ENCODE measurements at places on chromosomes 11 and 22.

DNA sequence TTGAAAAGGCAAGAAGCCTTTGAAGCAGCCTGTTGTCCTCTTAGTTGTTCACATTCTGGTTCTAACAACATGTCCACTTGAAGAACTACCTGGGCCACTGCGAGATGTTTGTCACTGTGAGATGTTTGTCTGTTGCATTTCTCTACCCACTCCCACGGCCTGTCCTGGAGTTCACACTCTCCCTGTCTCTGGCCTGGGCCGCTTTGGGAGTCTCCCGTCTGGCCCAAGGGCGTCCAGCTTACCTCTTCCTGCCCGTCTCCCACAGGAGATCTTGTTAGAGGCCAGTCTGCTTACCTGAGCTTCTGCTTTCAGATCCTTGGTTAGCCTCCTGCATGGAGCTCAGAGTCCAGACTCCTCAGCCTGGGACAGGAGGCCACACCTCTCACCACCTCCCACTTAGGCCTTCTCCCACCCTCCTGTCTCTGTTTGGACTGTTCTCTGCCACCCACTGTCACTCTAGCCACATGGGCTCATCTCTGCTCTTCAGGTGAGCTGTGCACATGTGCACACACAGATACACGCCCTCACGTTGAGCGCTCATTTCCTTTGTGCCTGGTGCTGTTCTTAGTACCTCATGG is 66.0 kb downstream of the TBC1D22A start:
- DNase-seq: no peak

DNA sequence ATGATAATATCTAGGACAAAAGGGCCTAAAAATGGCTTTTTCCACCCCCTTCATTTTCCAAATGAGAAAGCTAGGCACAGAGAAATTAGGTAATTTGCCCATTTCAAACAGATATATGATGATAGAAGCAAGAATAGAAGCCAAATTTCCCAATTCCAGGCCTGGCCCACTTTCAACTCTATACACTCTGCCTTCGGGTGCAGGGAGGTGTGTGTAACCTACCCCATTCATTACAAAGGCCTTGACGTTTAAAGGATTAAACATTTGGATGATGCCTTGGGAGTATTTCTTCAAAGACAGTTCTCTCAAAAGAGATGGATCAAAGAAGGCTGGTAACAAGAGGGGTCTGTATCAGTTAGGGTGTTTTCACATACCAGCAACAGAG is 134.1 kb downstream of the CCDC34 start:
- DNase-seq: no peak

DNA sequence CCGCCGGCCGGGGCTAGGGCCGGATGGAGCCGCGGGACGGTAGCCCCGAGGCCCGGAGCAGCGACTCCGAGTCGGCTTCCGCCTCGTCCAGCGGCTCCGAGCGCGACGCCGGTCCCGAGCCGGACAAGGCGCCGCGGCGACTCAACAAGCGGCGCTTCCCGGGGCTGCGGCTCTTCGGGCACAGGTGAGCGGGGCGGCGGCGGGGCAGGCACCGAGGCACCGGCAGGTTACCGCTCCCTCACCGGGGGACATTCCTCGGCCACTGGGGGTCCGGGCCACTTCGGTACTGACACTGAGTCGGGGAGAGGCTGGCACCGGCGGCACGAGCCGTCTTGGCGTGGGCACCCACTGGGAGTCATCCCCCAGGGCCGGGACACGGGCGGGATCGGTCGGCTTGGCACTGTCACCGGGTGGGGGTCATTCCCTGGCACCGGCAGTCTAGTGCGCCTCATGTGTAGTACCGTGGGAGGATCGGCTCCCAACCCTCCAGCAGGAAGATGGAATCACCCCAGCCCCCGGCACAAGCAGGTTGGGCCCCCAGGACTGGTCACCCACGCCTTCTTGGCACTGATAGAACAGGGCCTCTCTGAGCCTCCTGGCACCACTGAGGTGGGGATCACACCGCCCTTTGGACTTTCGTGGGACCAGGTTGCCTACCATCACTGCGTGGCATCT is 511 bp downstream of the DGKZ start:
- DNase-seq: no peak

GRCh38 chr11:117932426-117932825 is 3.2 kb upstream of the TMPRSS13 start:
- DNase-seq: no peak

DNA sequence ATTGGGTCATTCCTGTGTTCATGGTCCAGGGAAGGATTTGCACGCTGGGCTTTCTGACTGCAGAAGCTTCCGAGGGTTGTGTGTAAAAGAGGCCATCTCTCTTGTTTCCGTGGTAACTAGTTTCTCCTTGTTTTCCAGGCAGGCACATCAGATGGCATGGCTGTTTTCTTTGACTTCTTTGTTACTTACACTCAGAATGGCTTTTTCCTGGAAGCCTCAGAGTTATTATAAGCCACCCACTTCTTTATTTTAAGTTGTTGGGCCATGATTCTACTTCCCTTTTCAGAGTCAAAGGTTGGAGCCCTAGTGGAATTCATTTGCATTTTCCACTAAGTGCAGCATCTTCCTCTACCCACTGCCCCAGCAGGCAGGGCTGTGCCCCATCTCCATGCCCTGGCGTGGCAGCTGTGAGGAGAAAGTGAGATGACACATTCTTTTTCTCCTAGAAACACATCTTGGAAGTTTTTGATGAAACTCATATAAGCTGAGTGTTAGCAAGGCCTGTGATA is 94.9 kb downstream of the PRR5L start:
- no peak for DNase-seq

All from HTR-8/SVneo (cell line).